ENCODE measurements at places on chromosomes 7 and 10.

DNA sequence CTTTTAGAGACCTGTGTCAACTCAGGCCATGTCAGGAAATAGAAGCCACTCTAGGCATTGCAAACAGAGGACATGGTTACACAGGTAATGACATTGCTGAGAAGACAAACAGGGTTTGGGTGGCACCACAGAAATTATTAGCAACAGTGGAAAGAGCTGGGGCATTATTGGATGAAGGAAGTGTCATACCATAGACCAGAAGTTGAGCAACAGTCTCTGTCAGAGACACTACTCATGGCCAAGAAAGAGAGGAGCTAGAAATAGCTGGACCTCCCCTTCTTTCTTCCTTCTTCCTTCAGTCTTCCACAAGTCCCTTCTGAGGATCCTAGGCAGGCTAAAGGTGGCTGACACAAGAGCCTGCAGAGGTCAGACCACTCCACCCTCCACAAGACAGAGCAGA is 4.2 kb upstream of the LIPA start:
- DNase-seq, result no peak

DNA sequence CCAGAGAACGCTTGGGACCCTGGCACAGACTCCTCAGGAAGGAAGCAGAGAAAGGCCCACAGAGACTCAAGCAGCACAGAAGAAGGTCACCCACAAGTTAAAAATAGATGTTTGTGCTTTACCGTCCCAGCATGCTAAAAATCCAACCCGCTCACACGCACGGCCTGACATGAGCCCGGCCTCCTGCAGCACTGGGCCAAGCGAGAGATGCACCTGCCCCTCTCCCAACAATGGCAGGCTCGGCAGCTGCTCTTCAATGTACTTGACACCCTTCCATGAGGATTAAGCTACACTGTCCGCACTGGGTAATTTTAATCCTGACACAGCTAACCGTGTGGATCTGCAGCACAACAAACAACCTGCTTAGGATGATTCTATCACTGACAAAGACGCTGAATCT is 9.3 kb downstream of the DIP2C start:
- DNase-seq, result no peak

GRCh38 chr7:31858055-31858454 is 171.0 kb downstream of the PPP1R17 start:
- no peak for DNase-seq

DNA sequence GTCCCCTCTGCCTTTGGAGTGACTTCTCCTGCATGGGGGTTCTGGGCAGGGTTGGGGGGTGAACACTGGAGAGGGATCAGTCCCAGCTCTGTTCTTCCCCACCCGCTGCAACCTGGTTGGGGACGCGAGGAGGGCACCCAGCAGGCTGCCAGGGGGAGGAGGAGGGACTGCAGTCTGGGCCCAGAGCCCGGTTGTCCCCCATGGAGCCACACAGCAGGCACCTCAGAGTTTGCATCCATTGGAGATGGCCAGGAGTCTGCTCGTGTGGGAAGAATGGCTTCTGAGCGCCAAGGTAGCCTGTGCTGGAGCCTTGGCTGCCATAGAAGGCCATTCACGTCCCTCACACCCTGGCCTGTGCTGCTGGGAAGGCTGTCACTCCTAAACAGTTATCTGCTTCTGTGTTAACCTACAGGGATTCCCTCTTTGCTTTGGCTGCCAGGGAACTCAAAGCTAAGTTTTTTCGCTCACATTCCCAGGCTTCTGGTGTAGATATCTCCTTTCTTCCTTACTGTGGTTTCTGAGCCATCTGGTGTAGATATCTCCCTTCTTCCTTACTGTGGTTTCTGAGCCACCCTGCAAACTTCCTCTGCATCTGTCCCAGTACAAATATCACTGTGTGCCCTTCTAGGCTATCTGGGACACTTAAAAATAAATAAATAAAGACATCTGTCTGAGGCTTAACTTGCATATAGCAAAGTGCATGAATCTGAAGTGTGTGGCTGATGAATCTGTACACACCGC is 133.7 kb downstream of the LHPP start:
- DNase-seq, result no peak

GRCh38 chr10:96365571-96365970 is 6.8 kb upstream of the OPALIN start:
- no peak for DNase-seq

DNA sequence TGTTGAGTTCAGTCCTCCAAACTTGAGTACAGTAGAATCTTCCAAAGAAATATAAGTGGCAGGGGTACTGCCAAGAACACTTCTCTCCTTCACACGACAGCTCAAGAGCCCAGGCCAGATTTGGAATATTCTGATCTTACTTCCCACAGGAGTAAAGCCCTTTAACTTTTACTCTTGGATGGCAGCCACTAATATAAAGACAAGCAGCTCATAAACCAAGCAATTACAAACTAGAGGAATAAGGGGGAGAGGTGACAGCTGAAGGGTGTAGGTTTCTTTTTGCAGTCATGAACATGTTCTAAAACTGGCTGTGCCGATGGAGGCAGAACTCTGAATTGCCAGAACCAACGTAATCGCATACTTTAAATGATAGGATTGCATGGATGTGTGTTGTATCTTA is 74.8 kb downstream of the SVIL start:
- no peak for DNase-seq

- no peak for DNase-seq
Observed at GRCh38 chr10:31645786-31646185, 282.8 kb downstream of the ARHGAP12 start.

DNA sequence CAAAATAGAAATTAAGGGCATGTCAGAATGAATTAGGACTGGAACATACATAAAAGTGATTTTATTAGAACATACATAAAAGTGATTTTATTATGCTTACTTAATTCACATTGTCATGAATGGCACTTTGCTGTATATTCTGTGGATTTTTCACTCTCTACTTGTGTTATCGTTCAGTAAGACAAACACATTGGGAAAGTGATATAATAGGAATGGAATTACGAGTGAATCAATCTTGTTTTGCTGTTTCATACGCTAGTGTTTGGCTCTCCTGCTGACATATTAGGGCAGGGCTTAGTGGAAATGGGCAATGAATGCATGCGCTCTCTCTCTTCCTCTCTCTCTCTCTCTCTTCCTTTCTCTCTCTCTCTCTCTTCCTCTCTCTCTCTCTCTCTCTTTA is 561.1 kb downstream of the ACTR3B start:
- no peak for DNase-seq

DNA sequence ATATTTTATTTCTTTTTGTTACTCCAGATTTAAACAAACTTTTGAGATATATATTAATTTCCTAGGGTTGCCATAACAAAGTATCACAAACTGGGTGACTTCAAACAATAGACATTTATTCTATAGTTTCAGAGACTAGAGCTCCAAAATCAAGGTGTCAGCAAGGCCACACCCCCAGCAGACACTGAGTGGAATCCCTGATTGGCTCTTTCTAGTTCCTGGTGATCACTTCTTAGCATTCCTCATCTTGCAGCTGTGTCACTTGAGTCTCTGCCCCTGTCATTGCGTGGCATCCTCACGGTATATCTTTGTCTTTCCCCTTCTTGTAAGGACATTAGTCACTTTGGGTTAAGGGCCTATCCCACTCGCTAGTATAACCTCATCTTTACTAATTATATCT is 7.6 kb upstream of the SLC26A3 start:
- no peak for DNase-seq

- no peak for DNase-seq
Observed at GRCh38 chr10:5970527-5970926, 6.8 kb downstream of the IL15RA start.

- no peak for DNase-seq
Observed at GRCh38 chr7:105519353-105519752, 2.7 kb downstream of the PUS7 start.

DNA sequence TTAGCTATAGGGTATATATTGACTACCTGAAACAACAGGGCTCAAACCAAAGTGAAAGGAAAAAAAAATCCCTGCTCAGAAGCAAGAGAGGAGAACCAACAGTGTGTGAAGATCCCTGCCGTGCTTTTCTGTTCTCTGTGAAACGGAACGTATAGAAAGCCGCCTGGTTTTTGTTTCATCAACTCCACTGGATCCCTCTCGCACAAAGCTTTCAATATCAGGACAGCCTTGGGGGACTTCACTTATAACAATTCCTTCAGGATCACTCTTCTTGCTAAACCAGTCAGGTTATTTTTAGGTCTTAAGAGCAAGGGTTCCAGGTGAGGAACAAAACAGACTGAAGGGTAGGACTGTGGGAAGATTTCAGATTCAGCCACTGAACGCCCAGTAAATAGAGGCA is 151.1 kb upstream of the CACNA2D1 start:
- no peak for DNase-seq

DNA sequence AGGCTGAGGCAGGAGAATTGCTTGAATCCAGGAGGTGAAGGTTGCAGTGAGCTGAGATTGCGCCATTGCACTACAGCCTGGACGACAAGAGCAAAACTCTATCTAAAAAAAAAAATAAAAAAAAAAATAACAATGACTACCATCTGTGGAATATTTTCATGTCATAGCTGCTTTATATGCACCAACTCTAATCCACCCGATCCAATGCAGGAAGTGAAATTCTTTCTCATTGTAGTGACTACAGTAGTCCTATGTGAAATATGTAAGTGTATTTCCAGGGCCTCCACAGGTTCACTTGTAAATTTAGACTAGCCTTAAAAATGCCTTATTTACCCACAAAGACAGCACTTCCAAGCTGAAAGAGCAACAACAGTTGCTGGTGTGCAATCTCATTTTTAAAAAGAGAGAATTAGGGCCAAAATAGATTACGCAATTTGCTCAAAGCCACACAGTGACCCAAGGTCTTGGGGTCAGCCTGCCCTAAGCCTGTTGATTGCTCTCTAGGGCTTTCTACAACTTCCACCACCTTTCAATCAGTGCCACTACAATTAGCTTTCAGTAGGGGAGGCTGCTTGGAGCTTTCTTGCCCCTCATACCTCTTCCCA is 25.8 kb upstream of the EGFR start:
- no peak for DNase-seq

- no peak for DNase-seq
Observed at GRCh38 chr7:16114633-16115032, 306.7 kb downstream of the CRPPA start.

GRCh38 chr10:49158915-49159314 is 25.1 kb upstream of the FAM170B start:
- no peak for DNase-seq

DNA sequence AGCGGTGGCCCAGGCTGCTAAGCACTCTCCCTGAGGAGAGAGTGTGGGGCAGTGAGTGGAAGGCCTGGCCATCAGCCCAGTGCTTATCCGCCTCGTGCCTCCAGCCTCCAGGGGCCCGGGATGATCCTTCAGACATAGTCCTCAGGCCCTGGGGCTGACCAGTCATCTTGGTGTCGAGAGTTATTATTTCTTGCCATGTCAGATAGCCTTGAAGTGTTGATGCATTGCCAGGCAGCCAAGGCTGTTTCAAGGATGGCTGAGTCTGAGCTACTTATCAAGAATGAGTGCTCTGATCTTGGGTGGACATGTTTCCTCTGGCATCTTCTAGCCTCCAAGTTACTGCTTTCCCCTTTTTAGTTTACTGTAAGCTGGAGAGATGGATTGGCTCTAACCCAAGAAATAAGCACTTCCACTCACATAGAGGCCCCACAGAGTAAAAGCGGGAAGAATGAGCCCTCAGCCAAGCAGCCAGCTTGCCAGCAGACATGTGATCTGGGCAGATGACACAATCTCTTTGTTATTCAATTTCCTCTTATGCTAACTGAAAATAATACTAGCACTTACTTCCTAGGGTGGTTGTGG is 136.5 kb upstream of the NAMPT start:
- DNase-seq, result peak; percentile 72

GRCh38 chr10:96259150-96259549 is 12.2 kb downstream of the BLNK start:
- DNase-seq, result no peak

DNA sequence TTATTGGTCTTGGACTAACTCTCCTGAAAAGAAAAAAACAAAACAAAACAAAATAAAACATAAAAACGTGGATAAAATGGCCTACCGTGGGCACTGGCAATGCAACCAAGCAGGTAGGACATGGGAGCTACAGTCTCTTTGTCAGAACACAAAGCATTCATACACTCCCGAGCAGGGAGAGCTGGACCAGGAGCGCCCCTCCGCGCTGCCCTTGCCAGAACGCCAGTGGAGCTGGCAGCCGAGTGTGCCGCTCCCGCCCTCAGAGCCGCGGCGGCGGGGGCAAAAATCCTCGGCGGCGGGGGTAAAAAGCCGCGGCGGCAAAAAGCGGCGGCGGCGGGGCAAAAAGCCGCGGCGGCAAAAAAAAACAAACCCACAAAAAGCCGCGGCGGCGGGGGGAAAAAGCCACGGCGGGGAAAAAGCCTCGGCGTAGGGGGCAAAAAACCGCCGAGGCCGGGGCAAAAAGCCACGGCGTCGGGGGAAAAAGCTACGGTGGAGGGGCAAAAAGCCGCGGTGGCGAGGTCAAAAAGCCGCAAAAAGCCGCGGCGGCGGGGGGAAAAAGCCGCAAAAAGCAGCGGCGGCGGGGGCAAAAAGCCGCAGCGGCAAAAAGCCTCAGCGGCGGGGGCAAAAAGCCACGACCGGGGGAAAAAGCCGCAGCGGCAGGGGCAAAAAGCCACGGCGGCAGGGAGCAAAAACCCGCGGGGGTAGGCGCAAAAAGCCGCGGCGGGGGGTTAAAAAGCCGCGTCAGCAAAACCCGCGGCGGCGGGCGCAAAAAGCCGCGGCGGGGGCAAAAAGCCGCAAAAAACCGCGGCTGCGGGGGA is 418.1 kb downstream of the ZNF716 start:
- DNase-seq, result peak; percentile 82

- no peak for DNase-seq
Observed at GRCh38 chr10:74058071-74058470, 60.2 kb downstream of the VCL start.

DNA sequence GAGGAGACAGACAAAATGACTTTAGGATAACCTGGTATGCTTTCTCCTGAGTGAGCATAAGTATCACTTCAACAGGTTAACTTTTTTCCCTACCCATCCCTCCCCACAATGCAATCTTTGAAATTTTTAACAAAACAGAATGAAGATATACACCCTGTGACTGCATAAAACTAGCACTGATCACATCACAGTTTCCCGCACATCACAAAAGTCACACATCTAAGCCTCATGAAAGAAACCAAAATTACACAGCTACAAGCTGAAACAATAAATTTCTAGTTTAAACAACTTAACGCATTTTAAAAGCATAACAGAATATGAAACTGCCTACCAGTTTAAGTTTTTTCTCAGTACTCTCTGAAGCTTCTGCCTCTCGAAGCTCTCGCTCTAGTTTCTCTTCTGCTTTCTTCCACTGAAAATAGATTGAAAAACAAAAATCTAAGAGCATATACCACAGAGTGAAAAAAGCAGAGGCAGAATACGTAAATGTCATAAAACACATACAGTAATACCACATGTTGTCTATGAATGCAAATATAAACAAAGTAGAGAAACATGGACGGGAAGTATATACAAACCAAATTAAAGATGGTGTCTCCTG is 18.1 kb downstream of the NOC3L start:
- DNase-seq, result no peak
